ENCODE measurements at places on chromosomes 1 and 21. TPM values are rescaled to one million over a fixed set of nuclear protein-coding genes. Genes with fewer than 3 reads are reported as not detected.

DNA sequence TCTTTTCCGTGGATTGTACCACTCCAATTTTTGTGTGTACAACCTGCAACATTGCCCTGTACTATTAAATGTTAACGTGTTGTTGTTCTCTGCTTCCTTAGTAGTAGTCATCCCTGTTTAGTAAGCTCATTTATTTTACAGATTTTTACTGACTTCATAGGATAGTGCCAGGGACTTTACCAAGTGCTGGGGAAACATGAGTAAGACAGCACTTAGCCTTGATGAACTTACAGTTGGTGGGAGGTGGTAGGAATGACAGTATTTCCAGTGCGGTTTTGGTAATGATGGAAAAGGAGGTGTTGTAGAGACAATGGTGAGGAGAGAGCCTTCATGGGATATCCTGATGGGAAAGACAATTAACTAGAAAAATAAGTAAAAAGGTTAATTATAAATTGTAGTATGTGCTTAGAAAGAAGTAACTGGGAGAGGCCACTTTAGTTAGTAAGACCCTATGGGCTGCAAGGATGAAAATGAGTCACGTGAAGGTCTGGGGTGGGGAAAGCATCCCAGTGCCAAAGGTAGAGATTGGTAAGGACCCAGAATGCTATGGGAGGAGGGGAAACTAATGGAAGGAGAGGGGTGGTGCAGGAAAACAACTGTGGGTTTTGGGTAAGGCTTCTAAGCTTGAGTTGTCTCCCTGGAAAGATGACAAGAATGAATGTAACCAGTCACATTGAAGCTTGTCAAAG is 1.7 kb downstream of the RLF start:
- no peak for DNase-seq

DNA sequence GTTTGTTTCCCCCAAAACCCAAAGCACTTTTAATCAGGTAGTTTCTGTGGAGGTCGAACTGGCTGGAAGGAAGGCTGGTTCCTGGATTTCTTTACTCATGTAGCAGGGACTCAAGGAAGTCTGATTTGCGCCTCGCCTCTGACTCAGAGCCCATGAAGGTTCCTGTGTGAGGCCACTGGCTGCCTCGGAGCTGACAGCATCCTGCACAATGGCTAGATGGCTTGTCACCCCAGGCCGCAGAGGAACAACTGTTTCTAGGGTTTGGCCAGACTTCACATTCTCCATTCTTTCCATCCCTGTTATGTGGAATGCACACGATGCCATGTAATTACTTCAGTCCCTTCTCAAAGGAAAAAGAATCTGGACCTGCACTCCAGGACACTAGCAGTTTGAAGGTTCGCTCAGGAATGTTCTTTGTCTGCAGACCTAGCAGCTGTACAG is 39.1 kb upstream of the PRSS38 start:
- DNase-seq = no peak

- no peak for DNase-seq
These were observed 50.6 kb downstream of the WDR64 start for GRCh38 chr1:241702442-241703373.

- no peak for DNase-seq
These were observed 574.0 kb downstream of the KCNT2 start for GRCh38 chr1:196034080-196034706.

GRCh38 chr1:81700728-81701470 is 99.8 kb upstream of the ADGRL2 start:
- no peak for DNase-seq

Gene OR2M3
- total RNA-seq = not detected

DNA sequence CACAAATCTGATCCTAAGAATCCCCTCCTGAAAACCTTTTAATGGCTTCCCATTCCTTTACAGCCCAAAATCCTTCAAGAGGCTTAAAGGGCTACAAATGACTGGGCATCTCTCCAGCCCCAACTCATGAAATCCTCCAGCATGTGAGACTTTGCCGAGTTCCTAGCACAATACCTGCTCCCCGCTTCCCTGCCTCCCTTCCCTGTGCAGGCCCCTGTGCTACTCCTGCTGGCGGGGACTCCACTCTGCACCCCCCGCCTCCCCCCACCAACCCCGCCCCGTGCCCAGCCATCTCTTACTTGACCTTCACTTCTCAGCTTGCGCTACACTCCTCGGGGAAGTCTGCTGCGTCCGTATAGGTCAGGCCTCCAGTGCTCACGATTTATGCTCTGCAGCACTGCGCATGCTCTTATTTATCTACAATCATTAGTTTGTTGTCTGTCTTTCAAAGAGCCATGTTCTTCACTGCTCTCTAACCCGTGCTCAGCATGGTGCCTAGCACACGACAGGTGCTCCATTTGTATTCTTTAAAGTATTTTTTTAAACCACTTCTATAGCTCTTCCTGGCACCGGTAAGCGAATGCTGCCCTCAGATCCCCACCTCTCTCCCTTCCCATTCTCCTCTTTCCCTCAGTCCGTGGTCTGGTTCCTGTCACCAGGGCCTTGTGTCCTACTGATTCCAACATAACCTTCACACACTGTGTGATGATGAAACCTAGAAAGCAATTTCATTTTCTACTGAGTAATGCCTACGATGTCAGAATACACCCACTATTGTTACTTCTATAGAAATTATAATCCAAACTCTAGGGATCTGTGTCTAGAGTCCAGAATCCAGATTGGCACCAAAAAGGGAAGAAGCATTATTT is 37.5 kb upstream of the PLA2G2C start:
- no peak for DNase-seq

Gene ZFP69B
- 1.2 TPM for total RNA-seq

DNA sequence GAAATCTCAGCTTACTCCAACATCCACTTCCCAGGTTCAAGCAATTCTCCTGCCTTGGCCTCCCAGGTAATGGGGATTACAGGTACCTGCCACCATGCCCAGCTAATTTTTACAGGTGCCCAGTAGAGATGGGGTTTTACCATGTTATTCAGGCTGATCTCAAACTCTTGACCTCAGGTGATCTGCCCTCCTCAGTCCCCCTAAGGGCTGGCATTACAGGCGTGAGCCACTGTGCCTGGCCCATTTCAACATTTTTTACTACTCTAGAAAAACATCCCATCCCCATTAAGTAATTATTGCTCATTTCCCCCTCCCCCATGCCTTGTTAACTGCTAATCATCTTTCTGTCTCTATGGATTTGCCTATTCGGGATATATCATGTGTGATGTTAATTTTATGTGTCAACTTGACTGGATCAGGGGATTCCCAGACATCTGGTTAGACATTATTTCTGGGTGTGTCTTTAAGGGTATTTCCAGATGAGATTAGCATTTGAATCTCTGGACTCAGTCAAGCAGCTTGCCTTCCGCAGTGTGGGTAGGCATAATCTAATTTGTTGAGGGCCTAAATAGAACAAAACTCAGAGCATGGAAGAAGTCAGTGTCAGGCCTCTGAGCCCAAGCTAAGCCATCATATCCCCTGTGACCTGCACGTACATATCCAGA is 33.0 kb upstream of the ZBTB8B start:
- DNase-seq = no peak

Gene S100A7
- not detected for total RNA-seq

DNA sequence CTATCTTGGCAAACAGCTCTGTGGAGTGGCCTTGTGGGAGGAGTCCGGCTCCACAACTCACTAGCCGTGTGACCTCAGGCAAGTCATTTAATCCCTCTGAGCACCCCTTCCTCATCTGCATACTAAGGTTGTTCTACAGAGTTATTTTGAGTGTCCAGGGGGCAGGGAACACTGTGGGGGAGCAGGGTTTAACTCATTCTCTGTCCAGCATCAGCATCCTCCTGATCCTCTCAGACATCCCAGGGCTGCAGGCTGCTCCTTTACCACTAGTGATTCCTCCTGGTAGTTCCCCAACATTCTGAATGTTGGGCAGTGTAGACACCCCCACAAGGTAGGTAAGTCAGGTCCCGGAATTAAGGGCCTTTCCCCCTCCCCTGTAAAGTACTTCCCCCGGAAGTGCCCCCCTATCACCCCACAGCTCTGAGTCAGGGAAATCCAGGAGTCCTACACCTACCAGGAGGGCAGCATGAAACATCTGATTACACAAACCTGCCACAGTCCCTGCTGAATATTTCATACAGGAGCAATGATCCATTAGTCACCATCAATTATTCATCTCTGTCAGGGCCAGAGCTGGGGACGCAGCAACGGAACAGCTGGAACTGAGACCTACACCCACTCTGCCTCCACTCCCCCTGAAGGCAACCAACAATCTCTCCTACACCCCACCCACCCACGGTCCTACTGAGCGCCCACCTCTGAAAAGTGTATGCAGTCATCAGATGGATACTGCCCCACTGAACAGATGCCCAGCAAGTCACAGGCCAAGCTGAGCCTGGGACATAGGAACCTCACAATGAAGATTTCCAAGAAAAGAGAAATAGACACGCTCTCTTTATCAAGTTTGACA is 20.5 kb downstream of the SYT2 start:
- no peak for DNase-seq

Gene MATN1
- not detected for total RNA-seq

- DNase-seq = no peak
These were observed 26.3 kb upstream of the ACTN2 start for GRCh38 chr1:236659792-236660587.

- no peak for DNase-seq
These were observed 29.4 kb downstream of the DENND1B start for GRCh38 chr1:197745911-197746310.

- no peak for DNase-seq
These were observed 26.9 kb downstream of the PTGS2 start for GRCh38 chr1:186653312-186653711.

Gene FCGR3A
- total RNA-seq = 31.4 TPM

GRCh38 chr1:55047611-55048010 is 8.3 kb downstream of the PCSK9 start:
- no peak for DNase-seq

DNA sequence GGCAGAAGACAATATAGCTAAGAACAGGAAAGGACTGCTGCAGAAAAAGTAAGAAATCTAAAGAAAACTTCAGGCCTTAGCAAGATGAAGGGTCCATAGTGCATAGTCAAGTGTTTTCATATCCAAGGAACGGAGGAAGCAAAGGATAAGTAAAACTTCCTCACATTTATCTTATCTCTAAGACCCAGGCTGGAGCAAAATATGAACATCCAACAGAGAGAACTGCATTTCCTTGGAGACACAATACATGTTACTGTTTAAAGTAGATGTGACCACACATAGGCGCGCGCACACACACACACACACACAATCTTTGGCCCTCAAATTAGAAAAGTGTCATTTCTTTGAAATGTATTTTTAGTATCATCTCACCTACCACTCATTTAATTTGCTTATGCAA is 66.7 kb downstream of the TTLL7 start:
- no peak for DNase-seq

DNA sequence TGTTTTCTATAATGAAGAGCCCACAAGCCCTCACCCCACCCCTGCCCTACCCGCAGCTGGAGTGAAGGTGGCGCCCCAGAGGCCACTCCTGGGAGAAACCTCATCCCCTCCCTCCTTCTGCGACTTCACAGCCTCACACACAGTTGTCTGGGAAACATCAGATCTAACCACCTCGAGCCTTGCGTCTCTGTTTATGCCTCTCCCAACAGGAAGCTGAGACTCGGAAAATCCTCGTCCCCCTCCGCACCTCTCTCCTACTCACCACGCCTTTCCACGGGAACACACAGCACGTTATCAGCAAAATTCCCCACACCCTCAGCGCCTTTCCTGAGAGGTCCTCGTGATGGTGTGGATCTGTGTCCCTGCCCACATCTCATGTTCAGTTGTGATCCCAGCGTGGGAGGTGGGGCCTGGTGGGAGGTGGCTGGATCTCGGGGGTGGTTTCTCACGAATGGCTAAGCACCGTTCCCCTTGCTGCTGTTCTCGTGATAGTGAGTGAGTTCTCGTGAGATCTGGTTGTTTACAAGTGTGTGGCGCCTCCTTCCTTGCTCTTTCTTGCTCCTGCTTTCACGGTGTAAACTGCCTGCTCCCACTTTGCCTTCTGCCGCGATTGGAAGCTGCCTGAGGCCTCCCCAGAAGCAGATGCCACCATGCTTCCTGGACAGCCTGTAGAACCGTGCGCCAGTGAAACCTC is 190.6 kb downstream of the KIF26B start:
- DNase-seq = no peak

GRCh38 chr1:209689477-209689876 is 14.3 kb downstream of the G0S2 start:
- no peak for DNase-seq

Gene TNFSF18
- not detected for total RNA-seq

GRCh38 chr1:153608742-153609584 is 4.0 kb downstream of the S100A16 start:
- peak; percentile 82 for DNase-seq

GRCh38 chr1:46823151-46823550 is 24.3 kb downstream of the CYP4B1 start:
- DNase-seq = no peak

Gene CHI3L2
- 7.5 TPM for total RNA-seq

DNA sequence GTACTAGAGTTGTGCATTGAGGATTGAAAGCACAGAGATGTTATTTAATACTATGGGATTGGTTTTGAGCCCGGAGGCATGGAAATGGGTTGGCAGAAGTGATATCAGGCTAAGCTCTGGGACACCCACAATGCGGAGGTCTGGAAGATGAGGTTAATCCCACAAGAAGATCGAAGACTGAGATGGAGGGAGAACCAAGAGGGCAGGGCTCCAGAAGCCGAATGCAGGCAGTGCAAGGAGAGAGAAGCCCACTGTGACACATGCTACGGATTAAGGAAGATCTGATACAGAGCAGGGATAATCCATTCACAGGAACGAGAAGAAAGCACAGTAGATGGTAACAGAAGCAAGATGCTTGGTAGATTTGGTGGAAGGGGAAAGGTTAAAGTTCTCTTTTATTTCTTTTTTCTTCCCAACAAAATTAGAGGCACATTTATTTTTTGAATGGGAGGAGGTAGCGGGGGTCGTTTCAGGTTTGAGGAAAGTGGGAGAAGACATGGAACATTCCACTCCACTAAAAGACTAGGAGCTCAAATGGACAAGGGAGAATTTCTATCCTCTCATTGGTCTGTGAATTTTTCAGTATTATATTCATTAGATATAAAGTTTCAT is 113.2 kb downstream of the NCAM2 start:
- peak; percentile 20 for DNase-seq

Gene SCNM1
- total RNA-seq = 16.6 TPM

Gene NPPA
- total RNA-seq = 8.2 TPM

- DNase-seq = no peak
These were observed 97.1 kb upstream of the DAB1 start for GRCh38 chr1:57520743-57521515.

- DNase-seq = no peak
These were observed 30.7 kb downstream of the GRHL3 start for GRCh38 chr1:24349891-24350290.

- DNase-seq = no peak
These were observed 21.3 kb downstream of the A3GALT2 start for GRCh38 chr1:33299461-33300155.

- no peak for DNase-seq
These were observed 20.0 kb downstream of the HDAC1 start for GRCh38 chr1:32311709-32312393.

Gene MRPL37
- total RNA-seq = 85.2 TPM

- no peak for DNase-seq
These were observed 6.0 kb downstream of the MIER1 start for GRCh38 chr1:66930823-66931174.

- no peak for DNase-seq
These were observed 114.3 kb upstream of the ZNF678 start for GRCh38 chr1:227449051-227449450.

All from Right ventricle myocardium inferior (tissue), 1 donor.